Stimulated activated CD8-positive, alpha-beta memory T cell treated with anti-CD3 and anti-CD28 coated beads, Interleukin-15, amount 100 ng/mL, for 4 hours (primary cell): ENCODE measurements at places on chromosomes 16 and 17.
A peak's percentile ranks its signal among the peaks of the same experiment; 100 is the strongest.

DNA sequence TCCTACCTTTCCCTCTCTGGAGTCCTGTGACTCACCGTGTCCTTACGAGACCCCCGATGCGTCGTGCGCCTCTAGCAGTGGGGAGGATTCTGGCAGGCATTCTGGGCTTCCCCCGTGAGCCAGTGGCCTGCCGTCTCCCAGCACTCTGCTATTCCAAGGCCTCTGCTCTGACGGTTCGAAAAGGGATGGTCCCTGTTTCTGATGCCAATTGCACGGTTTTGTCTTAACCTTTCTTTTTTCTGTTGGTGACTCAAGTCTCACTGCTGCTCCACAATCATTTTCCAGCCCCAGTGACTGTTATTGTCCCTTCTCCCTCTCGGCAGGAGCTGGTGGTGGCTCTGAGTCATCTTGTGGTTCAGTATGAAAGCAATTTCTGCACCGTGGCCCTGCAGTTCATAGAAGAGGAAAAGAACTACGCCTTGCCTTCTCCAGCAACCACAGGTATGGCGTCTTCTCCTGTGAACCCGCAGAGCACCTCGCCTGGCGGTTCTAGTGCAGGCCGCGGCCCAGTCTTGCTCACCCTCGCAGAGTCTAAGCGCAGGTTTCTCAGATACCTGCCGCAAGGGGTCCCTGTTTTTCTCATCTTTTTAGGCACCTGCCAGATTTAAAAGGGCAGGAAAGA lies 100.1 kb upstream of the CHMP6 start:
- peak; percentile 66 for DNase-seq

- peak; percentile 25 for DNase-seq
These were observed 46.8 kb downstream of the HIC1 start for GRCh38 chr17:2101448-2102257.

- DNase-seq: no peak
These were observed 2.3 kb upstream of the P2RX1 start for GRCh38 chr17:3918372-3919122.

DNA sequence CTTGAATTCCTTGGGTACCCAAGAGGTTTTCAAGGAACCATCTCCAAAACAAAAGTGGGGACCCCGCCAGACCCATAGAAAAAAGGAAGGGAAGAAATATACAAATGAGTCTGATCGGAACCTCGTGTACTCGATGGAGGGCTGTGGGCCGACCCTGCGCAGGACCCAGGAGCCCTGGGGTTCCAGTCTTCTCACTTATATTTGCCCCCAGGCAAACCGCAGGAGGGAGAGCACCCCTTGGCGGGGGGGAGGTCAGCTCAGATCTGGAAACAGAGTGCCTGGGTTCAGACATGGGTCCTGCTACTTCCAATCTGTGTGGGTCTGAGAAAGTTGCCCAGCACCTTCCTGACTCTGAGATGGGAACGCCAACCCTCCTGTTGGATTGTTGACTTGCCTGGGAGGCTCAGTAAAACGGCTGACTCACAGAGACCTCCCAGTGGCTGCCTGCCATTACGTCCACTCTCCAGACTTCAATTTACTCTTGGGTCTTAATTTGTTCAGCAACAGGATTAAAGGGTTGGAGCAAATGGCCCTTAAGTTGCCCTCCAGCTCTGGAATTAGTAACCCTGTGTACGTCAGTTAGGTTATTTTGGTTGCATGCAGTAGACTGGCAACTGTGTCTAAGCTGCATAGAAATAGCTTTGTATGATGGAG lies 24.9 kb upstream of the CACNG4 start:
- no peak for DNase-seq

GRCh38 chr16:6209355-6209930 lies 1111.8 kb upstream of the EEF2KMT start:
- DNase-seq: no peak

DNA sequence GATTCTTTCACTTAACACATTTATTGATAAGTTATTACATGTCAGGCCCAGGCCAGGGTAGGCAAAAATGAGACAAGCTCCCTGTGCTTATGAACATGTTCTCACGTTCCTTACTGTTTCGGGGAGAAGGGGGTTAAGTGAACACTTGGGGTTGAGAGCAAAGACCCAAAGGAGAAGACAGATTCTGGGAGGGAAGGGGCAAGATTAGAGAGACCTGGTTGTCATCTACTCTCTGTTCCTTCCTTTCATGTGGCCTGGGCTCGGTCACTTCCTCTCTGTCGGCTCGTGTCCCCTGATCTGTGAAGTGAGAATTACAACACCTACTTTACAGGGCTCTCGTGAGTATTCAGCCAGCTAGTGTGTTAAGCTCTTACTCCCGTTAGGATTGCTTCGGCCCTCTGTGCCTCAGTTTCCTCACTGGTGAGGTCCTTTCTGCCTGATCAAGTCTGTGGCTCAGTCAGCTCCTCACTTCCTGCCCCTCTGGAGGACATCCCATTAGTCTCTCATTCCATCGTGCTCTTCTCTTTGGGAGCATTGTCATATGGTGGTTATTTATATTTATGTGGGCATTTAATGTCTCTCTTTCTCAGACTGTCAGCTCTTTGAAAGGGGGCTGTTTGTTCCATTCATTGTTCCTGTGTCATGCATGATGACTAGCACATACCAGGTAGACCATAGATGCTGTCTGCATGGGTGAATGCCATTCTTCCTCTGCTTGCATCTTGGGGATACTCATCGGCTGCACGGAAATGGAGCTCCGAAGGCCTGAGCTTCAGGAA lies 38.9 kb downstream of the PLCG2 start:
- DNase-seq: no peak

GRCh38 chr16:24514096-24514495 lies 25.3 kb upstream of the RBBP6 start:
- no peak for DNase-seq

GRCh38 chr17:27329146-27329805 lies 35.4 kb downstream of the WSB1 start:
- DNase-seq: no peak

- no peak for DNase-seq
These were observed 366.3 kb downstream of the WWOX start for GRCh38 chr16:78465730-78466129.

- no peak for DNase-seq
These were observed 298.6 kb downstream of the SEC14L1 start for GRCh38 chr17:77439189-77440018.

- no peak for DNase-seq
These were observed 26.2 kb downstream of the ENDOV start for GRCh38 chr17:80441133-80441578.

GRCh38 chr16:58732545-58733247 lies 1.4 kb downstream of the GOT2 start:
- DNase-seq: no peak

- DNase-seq: no peak
These were observed 30.8 kb downstream of the NMT1 start for GRCh38 chr17:45091778-45092425.

DNA sequence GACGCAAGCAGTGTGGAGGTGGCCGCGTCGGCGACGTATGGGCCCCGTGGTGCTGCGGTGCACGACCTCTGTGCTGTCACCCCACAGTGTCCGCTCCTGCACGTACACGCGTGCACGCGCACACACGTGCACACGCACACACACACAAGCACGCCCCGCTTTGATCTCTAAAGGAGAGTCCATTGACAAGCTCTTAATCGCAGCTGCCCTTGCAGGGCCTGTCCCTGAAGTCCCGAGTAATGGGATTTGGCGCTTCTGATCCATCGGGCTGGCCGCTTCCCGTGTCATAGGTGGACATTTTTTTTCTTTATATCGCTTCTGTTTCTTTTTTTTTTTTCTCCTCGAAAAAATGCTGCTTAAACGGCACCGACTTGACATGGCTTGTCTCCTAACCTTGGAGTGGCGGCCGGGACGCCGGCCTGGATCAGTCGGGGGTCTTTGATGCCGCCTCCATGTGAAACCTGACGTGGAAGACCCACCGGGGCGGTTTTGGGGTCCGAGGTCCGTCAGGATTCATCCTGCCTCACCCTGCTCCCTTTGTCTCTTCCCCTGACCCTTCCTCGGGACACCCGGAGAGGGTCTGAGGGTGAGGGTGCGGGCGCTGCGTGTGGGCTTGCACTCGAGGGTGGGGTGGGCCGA lies 8.3 kb upstream of the AXIN1 start:
- no peak for DNase-seq

GRCh38 chr17:83101805-83102480 lies 22.5 kb downstream of the METRNL start:
- DNase-seq: no peak

DNA sequence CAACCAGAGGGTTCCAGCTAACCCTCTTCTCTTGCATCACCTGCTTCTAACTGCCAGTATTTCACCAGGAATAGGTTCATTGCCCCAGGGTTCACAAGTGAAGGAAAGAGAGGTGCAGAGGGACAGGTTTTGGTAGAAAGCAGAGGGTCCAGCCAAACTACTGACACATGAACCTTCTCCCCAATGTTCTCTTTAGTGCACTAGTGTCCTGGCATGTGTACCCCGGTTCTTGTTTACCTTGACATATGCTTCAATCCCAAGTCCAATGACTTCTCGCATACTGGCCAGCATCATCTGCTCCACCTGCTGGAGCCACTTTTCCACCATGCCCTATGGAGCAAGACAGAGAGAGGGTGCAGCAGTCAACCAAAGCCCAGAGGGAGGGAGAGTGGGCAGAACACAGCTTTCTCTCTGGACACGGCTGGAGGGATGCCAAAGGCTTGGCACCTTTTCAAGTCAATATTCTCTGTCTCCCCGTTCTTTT lies 90.6 kb downstream of the DNAH3 start:
- no peak for DNase-seq

DNA sequence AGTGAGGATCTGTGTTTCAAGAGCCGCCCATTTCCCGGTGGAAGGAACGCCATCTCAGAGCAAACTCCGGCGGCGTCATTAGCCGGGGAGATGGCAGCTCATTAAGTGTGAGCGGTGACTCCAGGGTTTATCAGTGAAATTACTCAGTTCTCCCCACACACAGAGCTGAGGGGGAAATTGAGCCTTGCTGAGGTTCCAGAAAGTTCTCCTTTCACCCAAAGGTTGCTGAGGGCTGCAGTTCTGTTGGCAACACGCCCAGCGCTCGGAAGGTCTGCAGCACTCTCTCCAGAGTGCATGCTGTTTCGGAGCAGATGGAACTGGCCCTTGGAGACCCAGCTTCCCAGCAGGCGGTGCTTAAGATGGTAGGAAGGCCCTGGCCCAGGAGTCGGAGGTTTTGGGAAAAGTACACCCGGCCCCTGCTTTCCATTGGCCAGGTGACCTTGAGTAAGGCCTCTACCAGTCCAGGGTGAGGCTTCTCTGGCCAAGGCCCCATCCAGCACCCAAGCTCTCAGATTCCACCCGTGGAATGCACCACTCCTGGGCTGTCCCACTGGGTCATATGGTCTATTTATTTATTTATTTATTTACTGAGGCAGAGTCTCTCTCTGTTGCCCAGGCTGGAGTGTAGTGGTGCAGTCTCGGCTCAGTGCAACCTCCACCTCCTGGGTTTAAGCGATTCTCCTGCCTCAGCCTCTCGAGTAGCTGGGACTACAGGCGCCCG lies 167.7 kb upstream of the CIBAR2 start:
- no peak for DNase-seq

DNA sequence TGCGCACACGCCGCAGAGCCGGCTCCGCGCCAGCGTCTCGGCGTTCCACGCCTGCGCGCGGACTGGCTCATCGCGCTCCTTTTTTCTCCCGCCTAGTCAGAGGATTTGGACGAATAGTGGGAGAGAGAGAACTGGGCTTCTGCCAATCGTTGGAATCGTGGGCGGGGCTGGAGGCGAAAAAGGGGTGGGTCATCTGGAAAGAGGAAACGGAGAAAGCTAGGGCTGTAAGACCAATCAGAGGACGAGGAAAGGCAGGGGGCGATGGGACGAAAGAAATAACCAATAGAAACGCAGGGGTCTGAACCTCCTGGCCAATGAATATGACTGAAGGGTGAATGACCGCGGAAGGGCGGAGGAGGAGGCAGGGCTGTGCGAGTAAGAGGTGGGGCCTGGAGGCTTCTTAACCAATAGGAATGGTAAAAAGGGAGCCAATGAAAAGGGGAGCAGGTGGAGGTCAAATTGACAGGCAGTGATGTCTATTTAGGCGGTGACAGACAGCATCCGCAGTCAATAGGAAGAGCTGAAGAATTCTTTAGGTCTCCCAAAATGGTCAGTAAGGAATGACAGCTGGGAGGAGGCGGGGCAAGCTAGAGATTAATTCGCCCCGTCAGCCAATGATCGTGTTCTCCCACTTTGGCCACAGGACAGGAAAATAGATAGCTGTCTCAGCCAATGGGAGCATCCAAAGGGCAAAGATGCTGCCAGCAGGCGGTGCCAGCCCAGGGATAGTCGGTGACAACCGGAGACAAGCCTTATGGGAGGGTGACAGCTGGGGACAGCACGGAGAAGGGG lies at the start of gene TBC1D10B:
Gene TBC1D10B, minus strand, starts transcription at position 39 of the 792 bp plus-strand sequence. CDS start 311 bp downstream, outside the sequence.
- DNase-seq: peak; percentile 96

DNA sequence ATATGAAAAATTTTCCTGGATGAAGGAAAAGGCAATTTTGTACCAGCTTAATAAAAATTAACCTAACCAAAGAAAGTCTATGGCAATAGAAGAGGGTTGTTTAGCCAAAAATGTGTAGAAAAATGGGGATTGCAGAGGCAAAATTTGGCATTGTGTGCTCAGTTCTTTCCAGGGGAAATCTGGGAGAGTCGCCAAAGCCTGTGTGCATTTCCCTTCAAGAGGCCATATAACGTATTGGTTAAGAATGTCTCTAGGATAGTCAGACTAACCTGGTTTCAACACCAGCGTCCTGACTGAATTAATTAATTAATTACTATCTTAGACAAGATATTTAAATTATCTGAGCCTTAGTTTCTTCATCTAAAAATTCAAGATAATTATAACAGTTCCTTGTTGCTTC lies 44.8 kb upstream of the HLF start:
- DNase-seq: no peak

DNA sequence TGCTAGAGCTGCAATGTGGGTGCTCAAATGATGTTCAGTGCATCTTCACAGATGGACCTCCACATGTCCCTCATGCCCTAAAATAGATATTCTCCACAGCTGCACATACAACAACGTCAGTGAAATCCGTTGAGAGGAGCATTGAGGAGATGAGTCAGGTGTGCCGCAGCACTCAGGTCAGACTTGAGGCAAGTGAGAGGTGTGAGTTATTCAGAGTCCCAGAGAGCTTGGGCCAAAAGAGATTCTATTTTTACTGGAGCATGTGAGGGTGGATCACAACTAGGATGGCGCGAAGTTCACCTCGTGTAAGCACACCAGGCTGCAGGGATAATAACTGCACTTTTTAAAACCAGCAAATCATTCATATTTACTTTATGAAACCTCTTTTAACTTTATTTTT lies 645.3 kb downstream of the MAF start:
- DNase-seq: no peak

DNA sequence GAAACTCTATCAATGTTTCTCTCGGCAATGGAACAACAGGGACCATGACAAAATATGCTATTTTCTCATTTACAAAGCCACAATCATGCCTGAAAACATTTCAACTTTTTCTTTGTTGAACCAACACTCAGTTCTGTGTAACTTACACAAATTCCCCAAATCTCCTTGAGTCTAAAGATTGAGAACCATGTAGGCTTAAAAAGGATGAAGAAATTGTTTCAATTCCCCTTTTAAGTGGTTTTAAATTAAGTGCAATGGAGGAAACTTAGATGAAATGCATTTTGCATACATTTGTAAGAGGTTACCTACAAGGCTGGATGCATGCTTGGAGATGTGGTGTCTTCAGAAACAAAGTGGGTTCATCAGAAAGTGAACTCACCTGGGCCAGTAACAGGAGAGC lies 566.4 kb upstream of the CDH11 start:
- no peak for DNase-seq
